Suprapubic skin (tissue), 4 donors: ENCODE measurements at places on chromosomes 7 and 10.

- no peak for DNase-seq
These were observed 5.0 kb downstream of the ZRANB1 start for GRCh38 chr10:124946945-124947344.

DNA sequence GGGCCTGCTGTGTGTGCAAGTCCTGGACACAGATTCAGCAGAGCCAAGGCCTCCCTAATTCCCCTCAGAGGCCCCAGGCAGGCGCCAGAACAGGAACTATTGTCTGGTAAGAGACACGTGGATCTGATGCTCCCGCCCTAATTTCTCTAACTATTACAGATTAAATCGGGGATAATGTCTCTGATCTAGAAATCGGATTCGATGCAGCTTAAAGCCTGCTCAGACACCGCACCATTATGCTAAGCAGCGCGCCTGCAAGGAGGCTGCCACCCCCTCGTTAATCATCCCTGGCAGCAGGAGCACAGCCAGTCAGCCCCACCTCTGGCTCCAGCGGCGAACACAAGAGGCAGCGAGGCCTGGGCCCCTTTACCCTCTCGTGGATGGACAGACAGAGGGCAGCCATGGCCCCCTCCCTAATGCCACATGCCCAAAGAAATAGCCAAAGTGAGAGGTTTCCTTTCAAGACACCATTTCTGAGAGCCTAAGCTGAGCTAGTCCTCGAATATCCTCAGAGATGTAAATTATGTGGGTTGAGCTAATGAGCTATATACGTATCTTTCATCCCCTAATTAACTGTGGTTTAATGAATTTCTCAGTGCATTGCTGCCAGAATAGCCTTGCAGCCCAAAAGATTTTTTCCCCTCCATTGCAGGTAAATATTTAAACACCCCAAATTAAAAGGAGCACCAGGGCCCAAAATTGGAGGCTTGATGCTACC, 122.1 kb downstream of the GRID1 start:
- DNase-seq: no peak

GRCh38 chr10:68897336-68897741, 3.8 kb upstream of the DDX50 start:
- DNase-seq: no peak

DNA sequence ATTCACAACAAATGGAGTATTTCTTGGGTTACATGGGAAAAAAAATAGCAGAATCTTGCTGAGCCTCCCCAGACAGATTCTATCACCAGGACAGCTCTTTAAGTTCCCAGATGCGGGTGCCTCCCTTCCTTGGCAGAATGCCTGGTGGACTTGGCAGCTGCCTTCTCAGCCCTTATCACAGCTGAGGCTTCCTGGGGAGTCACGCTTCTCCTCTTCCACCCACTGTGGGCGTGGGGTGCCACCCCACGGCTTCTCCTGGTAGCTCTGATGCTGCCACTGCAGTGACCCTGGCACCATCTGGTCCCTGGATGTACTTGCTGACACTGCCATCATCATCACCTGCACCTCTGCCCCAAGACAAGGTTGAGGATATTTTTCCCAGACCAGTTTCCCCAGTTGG, 16.2 kb upstream of the NME8 start:
- peak; percentile 75 for DNase-seq

GRCh38 chr7:150784954-150785353, 15.2 kb downstream of the TMEM176B start:
- no peak for DNase-seq

DNA sequence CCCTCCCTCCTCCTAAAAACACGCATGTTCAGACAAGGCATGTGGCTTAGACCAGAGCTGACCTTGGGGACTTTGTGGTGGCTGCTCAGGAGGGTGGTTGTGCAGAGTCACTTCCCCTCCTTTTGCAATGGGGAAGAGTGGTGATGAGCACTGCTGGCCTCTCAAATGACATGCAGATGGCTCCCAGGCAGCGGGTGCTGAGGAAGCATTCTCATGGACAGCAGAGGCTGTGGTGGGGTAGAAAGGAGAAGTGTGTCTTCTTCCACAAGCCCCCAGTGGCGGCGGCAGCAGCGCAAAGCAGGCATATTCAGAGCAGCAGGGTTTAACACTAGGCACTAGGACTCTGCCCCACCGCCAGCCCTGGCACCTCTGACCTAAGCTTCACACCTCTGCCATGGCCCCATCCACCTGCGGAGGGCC, 105.9 kb upstream of the ANLN start:
- DNase-seq: peak; percentile 81

- DNase-seq: no peak
These were observed 58.4 kb downstream of the ST8SIA6 start for GRCh38 chr10:17396004-17396403.

- DNase-seq: peak; percentile 85
These were observed 14.5 kb downstream of the LIMK1 start for GRCh38 chr7:74097937-74098614.

DNA sequence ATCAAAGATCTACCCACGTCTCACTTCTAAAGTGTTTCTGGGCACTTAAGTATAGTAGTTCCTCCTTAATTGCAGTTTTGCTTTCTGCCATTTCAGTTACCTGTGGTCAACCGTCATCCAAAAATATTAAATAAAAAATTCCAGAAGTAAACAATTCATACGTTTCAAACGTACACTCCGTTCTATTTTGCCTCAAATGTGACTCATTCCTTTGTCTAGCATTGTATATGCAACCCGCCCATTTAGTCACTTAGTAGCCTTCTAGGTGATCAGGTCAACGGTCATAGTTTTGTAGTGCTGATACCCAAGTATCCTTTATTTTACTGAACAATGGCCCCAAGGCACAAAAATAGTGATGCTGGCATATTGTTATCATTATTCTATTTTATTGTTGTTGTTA, 33.8 kb downstream of the HGF start:
- no peak for DNase-seq

DNA sequence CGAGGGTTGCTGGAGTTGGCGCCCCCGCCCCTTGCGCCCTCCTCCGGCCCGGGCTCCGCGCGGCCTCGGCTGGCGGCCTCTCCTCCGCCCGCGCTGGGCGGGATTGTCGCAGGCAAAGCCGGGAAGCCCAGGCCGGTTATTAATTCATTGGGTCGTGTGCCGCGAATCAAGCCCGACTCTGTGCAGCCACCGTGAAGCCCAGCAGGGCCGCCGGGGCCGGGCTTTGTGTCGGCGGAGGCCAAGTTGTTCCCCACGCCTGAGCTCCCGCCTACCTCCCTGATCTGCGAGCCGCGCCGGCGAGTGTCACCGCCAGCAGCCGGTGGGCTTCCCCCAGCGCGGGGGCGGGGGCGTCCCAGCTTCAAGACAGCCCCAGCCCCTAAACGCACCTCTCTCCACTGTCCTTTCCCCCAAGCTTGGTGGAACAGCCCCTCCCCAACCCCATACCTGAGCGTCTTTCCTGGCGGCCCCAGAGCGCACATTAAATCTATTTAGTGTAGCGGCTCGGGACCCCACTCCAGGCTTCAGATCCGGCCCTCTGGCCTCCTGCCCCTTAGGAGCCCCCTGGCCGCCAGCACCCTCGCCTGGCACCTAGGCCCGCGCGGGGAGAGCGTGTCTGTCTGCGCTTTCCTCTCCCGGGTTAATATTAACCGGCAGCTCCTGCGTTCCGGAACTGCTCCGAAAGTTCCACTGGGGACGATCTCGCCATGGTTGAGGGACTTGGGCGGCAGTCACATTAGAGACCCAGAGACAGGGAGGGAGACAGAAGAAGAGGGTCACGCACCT, 3.5 kb downstream of the SHH start:
- DNase-seq: no peak

GRCh38 chr7:35705932-35706461, 11.1 kb upstream of the HERPUD2 start:
- no peak for DNase-seq

DNA sequence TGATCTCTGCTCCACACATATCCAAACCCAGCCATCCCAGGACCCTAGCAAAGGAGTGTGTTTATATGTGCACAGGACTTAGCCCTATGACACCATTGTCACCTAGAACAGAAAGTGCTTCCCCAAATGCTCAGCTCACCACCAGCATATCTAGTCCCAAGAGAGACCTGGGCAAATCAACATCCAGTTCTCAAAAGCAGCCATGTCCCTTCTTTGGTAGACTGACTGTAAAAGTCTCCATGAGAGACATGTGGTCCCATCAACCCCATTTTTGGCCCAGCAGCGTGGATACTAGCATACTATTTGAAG, 20.9 kb upstream of the ARHGAP22 start:
- no peak for DNase-seq

- no peak for DNase-seq
These were observed 84.5 kb upstream of the DUSP5 start for GRCh38 chr10:110413049-110413783.

- DNase-seq: no peak
These were observed 26.0 kb downstream of the LARP4B start for GRCh38 chr10:905503-905902.

DNA sequence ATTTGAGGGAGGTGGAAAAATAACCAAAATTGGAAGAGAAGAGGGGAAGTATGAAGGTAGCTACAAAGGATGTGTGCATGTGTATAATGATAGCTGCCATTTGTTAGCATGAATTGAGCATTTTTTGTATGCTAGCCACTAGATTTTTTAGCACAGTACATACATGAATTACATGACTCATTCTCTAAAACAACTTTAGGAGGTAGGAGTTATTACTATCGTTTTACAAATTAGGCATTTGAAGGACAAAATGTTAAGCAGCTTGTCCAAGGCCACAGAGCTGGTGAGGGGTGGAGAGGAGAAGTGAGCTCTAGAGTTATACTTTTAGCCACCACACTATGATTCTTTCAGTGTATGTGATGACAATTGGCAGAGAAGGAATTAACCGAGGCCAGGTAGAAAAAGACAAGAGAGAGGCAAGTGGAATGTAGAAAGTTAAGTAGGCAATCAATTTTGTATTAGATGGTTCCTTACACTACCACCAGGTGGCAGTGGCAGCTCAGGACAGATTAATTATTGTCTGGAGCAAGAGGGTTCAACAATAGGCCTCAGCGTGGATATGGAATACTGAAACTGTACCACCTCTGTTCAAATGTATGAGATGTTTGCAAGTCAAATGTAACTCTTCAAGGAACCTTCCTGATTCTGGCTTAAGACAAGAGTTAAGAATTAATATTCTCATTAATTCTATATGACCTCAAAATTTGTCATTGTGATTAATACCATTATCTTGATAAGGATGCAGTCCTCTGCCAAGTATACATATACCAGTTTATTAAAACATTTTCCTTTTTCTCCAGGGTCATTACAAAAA, 128.0 kb downstream of the MBL2 start:
- DNase-seq: no peak

DNA sequence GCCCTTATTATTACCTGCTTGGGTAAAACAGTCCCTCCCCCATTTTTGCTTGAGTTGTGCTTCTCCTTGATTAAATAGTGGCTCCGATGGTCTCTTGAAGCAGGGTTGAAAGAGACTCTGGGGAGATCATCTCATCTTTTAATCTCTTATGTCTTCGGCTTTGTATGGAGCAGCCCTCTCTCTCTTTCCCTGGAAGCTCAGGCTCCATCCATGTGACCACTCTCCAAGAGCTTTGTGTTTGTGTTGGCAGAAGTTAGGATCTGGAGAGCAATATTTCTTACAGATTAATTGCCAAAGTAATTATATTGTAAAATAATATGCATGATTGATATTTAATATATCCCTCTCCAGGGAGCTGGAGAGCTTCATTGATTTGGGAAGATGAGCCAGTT, 76.9 kb downstream of the LRRC4 start:
- no peak for DNase-seq

- DNase-seq: no peak
These were observed 35.5 kb downstream of the GOT1 start for GRCh38 chr10:99394761-99395386.

- no peak for DNase-seq
These were observed 4.3 kb downstream of the BZW2 start for GRCh38 chr7:16650266-16650665.

- DNase-seq: peak; percentile 84
These were observed 29.7 kb downstream of the AGAP3 start for GRCh38 chr7:151115836-151116418.

DNA sequence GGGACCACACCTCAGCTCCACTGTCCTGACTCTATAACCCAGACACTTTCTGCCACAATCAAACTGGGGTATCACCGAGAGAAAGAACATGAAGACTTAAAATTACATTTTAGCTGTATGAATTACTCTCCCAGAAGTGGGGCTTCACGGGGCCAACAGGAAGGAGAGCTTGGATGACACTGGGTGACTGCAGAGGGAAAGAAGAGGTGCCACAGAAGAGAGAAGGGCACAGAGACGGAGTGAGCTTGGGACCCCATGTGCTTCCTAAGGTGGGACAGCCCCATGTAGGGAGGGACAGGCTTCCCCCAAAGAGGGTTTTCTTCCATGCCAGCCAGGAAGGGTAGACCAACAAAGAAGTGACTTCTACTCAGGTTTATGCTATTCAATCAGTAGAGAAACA, 162.0 kb upstream of the RHEB start:
- no peak for DNase-seq

DNA sequence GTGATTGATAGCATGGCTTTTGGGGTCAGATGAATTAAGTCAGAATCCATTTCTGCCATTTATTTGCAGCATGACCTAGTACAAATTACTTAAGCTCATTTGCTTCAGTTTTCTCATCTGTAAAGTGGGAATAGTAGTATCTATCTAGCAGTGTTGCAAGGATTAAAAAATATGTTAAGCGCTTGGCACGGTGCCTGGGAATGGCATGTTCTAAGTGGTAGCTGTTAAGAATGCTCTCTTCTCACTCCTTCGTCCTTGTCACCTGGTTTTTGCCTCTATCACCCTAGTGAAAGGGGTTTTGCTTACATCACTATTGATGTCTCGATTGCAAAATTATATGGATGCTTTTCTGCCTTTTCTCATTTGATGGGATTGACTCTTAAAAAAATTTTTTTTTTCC, 7.4 kb downstream of the TMEM248 start:
- no peak for DNase-seq

GRCh38 chr10:108791794-108792474, 1131.4 kb downstream of the XPNPEP1 start:
- DNase-seq: no peak

GRCh38 chr10:13298748-13299436, 972 bp downstream of the PHYH start:
- DNase-seq: no peak

DNA sequence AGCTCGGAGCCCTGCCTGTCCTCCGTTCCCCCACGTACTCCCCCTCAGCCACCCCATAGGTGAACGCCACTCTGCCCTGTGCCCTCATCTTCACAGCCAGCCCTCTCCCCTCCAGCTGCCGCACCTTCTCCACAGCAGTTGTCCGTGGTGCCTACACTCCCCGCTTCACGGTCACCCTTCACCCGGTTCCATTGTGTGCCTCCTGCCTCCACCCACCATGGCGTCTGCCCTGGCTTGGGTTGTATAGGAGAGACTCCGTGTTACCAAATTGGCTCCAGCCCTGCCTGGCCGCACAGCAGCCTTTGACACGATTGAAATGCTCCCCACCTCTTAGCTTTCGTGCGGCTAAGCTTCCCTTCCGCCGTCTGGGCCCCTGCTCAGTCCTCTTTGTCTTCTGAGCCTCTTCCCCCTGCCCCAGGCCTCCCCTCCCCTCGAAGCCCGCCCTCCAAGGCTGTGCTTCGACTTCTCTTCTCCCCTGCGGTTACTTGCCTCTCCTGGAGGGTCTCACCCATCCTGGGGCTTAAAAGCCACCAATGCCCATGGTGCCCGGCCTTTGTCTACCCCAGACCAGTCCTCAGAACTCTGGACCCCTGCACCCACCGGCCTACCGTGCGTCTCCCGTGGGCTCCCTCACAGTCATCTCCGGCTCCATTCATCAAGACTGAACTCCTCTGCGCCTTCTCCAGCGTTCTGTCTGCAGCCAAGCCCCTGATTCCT, 18.5 kb upstream of the NODAL start:
- no peak for DNase-seq
